ENCODE measurements at places on chromosomes 4 and X.

DNA sequence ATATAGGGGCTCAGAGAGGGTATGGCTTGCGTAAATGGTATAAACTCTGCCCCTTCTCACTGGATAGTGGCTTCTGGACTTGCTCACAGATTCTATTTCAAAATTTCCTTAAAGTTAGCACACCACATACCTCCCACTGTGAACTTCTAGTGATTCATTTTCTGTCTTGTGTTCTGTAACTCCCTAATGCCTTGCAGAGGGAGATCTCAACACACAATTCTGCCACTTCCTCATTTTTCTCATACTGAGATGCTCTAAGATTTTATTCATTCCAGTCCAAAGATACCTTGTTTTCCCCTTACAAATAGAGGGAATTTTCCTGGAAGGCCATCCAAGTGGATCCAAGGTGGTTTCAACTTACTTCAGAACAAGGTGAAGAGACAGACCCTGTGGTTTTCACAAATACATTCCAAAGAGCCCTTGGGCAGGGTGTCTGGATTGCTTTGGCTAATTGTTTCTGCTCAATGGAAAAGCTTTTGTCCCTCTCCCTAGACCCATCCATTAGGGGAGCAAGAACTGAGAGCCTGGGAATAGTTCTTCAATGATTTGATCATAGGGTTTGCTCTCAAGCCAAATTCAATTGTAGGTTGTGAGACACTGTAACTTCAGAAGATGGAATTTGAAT lies 52.1 kb upstream of the CAPN6 start:
- DNase-seq = no peak

- DNase-seq = no peak
These were observed 18.6 kb downstream of the MAP3K15 start for GRCh38 chrX:19496711-19497110.

DNA sequence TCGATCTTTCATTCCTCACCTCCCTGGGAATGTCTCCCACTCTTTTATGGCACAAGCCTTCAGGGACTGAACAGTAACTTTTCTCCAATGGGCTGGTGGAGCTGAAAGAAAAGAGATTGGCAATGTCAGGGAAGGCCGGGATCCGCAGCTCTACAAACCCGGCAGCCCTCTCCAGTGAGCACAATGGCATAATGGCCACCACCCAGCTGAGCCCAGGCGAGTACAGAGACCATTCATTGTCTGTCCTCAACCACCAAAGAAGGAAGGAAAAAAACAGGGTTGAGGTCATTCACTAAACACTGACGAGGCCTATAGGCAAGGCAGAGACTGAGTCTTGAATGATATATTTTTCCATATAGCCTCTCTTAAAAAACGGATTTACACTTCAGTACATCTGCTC lies 3.6 kb downstream of the GEMIN8 start:
- no peak for DNase-seq

- no peak for DNase-seq
These were observed 91.4 kb downstream of the STK32B start for GRCh38 chr4:5142726-5143125.

GRCh38 chr4:29079260-29079659 lies 1640.9 kb upstream of the PCDH7 start:
- no peak for DNase-seq

DNA sequence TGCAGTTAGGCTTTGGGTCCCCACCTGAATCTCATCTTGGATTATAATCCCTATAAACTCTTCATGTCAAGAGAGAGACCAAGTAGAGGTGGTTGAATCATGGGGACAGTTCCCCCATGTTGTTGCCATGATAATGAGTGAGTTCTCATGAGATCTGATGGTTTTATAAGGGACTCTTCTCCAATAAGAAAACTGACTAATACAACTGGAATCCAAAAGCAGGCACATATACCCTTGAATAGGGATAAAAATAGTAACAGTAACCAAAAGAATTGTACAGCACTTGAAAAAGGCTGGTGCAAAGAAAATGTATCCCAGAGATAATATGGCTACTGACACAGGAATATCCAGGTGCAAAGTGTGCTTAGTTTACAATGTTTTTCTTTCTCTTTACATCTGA lies 351.5 kb upstream of the MAD2L1 start:
- DNase-seq = no peak

DNA sequence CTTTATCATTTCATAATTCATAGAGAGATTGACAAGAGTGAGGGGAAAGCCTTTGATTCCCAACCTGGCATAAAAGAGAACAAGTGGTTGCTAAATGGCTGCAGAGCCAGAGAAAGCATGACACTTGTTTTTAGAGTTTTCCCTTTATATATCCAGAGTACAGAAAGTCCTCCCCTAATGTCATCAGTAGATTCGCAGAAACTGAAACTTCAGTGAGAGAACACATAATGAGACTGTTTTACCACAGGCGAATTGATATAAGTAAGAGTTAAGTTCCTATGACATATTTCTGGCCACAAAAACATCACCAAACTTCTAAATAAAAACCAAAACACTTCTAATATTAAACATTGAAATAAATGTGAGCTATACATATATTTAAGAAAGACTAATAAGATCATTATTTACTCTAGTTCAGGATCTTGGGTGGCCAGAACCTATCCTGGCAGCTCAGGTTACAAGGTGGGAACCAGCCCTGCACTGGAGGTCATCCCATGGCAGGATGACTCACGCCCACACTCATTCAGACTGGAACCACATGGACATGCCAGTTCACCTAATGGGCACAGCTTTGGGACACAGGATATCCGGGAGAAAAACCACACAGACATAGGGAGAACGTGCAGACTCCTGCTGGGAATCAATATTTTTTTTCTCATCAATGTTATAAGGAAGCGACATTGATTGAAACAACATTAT lies 35.5 kb downstream of the NWD2 start:
- DNase-seq = no peak

DNA sequence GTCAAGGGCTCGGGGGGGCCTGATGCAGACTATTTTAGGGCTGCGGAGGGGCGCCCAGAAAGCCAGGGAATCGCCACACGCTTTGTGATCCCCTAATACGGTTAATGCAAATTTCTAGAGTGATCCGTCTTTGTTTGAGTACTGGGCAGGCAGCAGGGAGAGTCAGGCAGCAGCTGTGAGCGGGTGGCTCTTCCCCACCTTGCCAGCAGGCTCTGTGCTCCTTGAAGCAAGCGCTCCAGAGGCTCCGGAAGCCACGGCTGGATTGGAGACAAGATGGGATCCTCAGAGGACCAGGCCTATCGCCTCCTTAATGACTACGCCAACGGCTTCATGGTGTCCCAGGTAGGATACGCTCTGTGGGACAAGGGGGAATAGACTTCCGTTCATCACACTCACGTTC lies at the start of gene ASMT:
Gene ASMT, plus strand, starts transcription at position 133 of the 400 bp plus-strand sequence. Its CDS starts 141 bp downstream, at position 274.
- DNase-seq = no peak

DNA sequence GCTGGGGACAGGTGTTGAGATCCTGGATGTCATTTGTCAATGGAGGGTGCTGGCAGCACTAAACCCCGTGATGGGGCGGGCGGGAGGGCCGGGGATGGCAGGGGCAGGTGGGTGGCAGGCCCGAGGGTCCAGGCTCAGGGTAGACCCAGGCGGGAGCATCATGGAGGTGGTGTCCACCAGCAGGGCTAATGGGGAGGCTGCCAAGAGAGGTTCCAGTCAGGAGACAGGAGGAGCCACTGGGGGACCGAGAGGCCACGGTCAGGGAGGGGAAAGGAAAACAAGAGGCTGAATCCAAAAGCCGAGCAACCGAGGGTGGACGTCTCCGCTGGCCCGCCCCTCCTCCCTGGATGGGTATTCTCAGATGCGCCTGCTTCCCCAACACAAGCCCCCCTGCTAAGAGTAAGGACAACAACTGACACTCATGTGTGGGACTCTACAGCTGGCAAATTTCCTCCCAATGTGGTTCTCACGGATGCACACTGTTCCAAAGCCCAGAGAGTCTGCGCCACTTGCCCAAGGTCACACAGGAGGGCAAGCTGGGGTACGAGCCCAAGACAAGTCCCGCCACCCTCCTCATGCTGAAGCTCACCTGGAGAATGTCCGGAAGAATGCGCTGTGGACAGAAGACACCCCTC lies 132.0 kb downstream of the CPZ start:
- no peak for DNase-seq

DNA sequence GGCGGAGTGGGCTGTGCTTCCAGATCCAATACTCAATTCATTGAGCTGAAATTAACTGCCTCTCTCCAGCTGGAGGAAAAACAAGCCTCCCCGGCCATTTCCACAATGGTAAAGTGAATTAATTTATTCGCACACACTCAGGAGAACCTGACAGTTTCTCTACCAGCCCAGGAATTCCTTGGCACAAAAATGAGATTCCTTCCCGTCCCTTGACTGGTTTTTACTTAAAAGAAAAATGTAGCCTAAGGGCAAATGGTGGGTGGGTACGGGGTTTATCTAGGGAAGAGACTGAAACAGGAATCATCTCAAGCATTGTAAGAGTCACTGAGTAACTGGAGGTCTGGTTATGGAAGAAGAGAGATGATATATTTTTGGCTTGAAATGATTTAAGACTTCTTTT lies 102.7 kb downstream of the VCX3A start:
- no peak for DNase-seq

DNA sequence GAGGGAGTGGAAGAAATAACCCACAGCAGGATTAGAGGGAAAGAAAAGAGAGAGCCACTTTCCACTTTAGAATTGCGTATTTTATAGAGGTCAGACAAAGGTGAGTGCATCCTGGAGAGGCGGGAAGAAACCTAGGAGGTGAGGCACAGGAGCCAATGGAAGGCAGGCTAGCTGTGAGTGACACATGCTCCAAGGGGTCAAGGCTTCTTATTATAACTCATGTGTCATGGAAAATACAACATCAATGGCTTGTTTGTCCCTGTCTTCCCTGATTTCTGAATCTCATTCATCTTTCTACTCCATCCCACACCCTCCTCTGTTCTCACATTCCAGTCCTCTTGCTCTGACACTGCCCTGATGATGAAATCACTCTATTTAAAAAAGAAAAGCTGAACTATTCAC lies 14.4 kb downstream of the ANXA3 start:
- DNase-seq = no peak

DNA sequence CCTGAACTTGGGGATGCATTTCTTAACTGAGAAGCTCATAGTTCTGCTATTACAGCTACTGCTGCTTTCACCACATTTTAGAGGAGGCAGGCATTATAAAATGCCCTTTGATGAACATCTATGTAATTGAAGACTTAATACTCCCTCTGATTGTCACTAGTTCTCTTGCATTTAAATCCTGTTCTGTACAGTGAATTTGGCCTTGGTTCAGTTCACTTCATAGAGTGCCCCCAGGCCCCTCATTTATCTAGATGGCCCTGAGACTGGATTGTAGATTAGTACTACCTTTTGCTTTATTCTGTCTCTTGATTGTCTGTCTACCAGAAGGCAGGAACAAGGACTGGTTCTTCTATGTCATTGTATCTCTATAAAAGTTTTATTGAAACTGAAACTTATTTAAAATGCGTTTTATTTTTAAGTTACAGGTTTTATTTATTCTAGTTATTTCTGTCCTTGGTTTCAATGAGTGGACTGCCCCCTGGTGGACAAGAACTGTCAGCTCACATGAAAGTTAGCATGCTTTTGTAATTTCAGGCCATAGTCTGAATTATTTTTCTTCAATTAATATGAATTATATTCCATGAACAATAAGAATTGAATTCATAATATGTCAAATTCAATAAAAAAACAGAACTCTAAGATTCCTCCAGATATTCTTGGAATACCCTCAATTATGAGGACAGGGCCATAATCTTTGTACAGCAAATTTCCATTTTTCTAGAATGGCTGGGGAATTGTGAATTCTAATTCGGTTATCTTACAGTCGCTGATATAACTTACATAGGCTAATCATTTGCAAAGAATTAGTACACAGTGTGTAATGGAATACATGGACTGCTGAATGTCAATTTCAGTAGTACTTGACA lies 47.2 kb upstream of the TMEM33 start:
- DNase-seq = no peak

Data from NCI-H1417 treated with DMSO at 0.1 percent for 48 hours (cell line).